ENCODE measurements at places on chromosomes 5 and 9. TPM values are rescaled to one million over a fixed set of nuclear protein-coding genes. Genes with fewer than 3 reads are reported as not detected.

NUDT12 gene
- 12.7 TPM for total RNA-seq

GABRG2 gene
- total RNA-seq: not detected

DPP7 gene
- total RNA-seq: 62.6 TPM

CTNNAL1 gene
- total RNA-seq: 235 TPM

PHF24 gene
- total RNA-seq: not detected

CFAP77 gene
- not detected for total RNA-seq

NME5 gene
- total RNA-seq: 0.86 TPM

SLC6A19 gene
- not detected for total RNA-seq

TTC23L gene
- total RNA-seq: not detected

TPPP gene
- under 0.01 TPM for total RNA-seq

TRIM7 gene
- total RNA-seq: 3.2 TPM
